Myocyte (in vitro differentiated cells): ENCODE measurements at places on chromosomes 11 and 22. TPM values are rescaled to one million over a fixed set of nuclear protein-coding genes. Genes with fewer than 3 reads are reported as not detected.

GRCh38 chr22:22404598-22405284, 103.8 kb downstream of the ZNF280B start:
- no peak for DNase-seq

DNA sequence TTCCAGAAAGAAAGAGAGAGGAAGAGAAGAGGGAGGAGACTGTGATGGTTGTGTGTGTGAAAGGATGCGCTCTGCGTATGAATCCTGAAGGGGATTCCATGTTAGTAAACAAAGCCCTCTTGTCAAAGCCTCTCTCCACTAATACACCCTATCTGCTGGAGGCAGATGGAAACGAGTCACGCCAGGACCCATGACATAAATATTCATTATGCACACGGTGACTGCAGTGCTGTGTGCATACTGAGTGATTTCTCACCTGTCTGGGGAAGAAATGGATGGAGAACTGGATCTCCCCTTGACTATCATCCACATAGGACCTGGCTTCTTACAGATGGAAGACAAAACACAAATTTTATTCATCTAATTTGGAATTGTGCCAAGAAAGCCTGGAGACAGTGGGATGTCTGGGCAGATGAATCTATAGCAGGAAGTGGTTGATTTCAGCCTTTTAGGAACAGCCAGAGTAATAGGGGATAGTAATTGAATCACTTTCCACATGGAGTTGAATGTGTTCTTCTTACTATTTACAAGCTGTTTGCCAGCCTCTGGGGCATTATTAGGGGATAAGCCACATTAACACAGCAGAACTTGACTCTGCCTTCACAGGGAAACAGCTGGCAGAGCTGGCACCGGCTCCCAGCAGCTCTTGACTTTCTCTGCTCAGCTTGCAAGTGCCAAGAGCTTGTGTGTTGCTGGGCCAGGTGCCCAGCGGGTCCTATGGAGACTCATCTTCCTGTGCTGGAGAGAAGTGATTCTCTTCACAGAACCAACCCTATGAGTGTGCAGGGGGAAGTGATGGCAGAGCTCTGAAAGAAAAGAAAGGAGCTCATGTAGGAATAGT, 9.0 kb downstream of the MTNR1B start:
- DNase-seq: peak; percentile 92

OR51B4 gene
- not detected in 2 replicates for total RNA-seq

KCNC1 gene
- total RNA-seq: 0.27 and 0.57 TPM in 2 replicates

GRCh38 chr11:95516175-95516574, 273.4 kb downstream of the FAM76B start:
- DNase-seq: no peak

DNA sequence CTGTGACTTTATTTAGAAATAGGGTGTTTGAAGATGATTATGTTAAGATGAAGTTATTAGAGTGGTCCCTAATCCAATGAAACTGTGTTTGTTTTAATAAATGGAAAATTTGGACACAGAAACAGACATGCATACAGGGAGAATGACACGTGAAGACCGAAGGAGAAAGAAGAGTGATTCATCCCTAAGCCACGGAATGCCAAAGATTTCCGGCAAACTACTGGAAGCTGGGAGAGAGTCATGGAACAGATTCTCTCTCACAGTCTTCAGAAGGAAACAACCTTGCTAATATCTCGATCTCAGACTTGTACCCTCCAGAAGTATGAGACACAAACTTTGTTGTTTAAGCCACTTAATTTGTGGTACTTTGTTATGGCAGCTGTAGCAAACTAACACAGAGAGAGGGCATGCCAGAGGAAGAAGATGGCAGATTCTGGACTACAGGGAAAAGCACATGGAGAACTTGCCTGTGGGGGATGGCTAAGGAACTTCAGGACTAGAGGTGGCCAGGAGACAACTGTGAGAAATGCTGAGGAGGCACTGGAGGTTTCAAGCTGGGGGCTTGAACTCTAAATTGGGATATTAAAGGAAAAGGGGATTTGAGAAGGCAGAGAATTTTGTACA, 733.5 kb upstream of the CCDC90B start:
- peak; percentile 49 for DNase-seq

SORL1 gene
- total RNA-seq: 0.21 and 0.29 TPM in 2 replicates

SYT8 gene
- total RNA-seq: 0.59 and 2.8 TPM in 2 replicates

DNA sequence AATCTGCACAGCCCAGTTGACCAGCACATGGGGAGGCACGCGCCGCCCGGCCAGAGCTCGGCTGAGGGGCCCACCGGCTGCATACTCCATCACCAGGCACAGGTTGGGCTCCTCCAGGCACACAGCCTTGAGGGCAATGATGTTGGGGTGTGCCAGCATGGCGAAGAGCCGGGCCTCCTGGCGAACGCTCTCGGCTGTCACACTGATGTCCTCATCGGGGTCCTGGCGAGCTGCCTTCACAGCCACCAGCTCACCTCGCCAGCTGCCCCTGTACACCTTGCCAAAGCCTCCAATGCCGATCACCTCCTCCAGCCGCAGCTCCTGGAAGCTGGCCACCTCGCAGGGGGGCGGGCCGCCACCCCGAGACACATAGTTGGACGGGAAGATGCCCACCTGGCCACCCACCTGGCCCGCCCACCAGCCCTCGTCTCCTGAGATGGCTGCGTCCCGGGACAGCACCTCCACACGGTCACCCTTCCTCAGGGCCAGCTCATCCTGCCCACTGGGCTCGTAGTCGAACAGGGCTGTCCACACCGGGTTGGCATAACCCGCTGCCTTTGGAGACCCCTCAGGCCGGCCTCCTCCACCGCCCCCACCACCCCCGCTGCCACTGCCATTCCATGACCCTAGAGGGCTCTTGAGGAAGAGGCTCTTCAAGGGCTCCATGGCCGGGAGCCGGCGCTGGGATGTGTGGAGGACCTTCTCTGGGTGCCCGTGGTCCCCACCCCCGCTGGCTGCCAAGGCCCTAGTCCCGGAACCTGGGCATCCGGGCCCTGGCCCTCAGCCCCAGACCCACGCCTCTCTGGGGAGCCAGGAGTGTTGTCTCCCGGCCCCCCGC, 711 bp downstream of the MAP3K11 start:
- DNase-seq: no peak

DNA sequence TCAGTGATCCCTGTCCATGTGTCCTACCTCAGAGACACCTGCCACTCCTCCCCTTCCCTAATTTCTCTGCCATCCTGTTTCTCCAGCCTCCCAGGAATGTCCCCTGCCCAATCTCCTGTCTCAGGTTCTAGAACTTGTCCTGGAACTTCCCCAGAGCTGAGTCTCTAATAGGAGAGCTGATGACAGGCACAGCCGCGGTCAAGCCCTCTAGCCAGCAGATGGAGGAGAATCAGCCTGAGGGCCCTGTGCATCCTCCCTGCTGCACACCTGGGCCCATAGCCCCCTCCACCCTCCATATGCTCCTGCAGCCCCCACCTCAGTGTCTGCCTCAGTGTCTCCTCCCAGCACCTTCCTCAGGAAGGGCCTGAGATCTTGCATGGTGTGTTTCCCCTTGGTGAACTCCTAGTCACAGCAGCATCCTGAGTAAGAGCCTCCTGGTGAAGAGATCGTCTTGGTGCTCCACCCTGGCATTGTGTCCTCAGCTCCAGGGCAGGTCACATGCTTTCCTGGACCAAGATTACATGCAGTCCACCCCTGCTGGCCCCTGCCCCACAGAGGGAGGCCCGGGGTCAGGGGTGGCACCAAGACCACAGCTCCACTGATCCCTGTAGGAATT, 43.9 kb upstream of the VPREB1 start:
- DNase-seq: no peak

DNA sequence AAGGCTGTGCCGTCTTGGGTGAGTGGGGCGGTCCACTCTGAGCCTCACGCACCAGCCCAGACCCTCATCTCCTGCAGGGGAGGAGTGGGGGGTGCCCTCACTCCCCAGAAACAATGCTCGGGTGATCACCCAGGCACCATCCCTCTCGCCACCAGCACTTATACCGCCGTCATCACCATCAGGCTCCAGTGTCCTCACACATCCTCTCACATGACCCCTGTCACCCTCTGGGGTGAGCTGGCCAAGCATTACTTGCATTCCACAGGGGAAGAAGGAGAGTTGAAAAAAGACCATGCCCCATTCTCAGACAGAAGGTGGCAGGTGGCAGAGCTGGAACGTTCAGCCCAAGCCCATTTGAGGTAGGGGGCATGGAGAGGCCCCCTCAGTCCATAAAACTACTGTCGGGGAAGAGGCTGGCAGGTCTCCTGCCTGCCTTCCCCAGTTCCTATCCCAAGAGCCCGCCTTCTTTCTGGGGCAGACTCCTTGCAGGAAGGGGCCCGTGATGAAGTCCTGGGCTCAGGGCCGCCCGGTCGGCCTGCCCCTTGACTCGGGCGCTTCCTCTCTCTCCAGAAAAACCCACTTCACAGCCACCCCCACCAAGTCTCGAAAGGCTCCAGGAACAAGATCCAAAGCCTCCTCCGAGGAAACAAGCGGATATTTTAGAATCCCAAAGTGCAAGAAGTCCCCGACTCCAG, 153.3 kb downstream of the DSCAML1 start:
- DNase-seq: peak; percentile 24

DNA sequence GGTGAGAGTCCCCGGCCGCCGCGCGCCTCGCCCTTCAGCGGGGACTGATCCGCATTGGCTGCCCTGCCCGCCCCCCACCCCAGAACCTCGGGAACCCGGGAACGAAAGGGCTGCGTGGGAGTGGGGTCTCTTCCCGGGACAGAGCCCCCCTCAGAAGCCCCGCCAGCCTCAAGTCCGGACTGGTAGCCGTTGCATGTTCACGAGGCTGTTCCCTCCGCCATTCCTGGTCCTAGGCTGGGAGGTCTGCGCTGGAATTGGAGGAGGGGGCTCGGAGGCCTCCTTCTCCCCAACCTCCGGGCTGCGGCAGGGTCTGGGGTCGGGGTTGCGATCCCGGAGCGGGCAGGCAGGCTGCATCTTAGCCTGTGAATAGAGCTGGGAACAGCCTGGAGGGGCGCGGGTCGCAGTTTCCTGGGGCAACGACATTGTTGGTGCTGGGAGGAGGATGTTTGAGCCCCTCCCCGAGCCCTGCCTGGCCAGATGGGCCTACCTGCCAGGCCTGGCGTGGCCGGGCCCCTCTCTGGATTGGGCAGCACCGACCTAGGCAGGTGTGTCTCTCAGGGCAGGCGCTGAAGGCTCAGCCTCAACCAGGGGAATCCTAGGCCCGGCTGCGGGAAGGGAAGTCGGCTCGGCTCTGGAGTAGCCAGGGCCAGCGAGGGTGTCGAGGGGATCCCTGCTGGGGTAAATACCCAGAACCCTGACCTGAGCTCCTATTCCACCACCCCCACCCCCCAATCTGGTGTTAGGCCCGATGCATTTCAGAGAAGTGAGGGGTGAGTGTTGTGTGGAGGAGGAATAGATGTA, 670 bp downstream of the MAPK8IP1 start:
- DNase-seq: no peak

DNA sequence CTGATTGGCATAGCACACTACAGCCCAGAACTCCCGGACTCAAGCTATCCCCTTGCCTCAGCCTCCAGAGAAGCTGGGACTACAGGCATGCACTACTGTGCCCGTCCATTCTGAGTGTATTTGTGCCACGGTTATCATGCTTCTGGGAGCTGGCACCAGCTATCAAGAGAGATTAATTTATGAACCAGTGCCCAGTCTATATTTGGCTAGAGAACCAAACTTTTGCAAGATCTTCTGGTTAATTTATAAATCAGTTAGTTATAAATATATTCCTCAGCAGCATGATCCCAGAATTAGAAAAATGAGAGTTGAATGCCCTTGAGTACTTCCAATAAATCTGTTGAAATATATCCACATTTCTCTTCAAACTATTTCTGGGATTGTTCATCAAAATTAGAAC, 67.5 kb upstream of the OR5AN1 start:
- DNase-seq: no peak

SGSM1 gene
- total RNA-seq: not detected in 2 replicates

GRCh38 chr11:8739309-8739793, 56.8 kb downstream of the RPL27A start:
- DNase-seq: no peak

GRCh38 chr11:126182787-126183445, 28.5 kb downstream of the RPUSD4 start:
- DNase-seq: no peak

DNA sequence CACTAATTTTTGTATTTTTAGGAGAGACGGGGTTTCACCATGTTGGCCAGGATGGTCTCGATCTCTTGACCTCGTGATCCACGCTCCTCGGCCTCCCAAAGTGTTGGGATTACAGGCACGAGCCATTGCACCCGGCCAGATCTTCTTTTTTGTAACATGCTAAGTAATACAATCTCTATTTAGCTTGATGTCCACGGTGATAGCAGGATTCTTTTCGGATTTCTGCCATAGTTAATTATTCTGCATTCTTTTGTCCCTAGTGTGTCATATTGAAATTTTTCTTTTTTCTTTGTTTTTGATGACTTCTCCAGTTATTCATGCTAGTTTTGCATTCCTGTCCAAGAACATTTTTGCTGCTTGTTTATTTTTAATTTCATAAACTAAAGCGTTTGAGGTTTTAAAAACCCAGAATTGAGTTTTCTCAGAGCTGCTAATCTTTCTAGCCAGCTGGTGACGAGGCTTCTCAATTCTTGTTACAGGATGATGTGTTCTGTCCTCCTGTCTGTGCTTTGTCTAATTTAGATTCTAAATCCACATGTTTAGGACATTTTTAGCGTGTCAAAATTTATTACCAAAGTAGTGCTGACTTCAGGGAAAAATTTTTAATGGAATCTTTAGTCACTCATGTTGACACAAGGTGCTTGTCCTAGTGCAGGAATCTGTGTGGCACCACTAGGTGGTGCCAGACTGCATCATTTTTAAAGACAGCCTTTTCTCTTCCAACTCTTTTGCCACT, 21.8 kb downstream of the NF2 start:
- peak; percentile 75 for DNase-seq

DNA sequence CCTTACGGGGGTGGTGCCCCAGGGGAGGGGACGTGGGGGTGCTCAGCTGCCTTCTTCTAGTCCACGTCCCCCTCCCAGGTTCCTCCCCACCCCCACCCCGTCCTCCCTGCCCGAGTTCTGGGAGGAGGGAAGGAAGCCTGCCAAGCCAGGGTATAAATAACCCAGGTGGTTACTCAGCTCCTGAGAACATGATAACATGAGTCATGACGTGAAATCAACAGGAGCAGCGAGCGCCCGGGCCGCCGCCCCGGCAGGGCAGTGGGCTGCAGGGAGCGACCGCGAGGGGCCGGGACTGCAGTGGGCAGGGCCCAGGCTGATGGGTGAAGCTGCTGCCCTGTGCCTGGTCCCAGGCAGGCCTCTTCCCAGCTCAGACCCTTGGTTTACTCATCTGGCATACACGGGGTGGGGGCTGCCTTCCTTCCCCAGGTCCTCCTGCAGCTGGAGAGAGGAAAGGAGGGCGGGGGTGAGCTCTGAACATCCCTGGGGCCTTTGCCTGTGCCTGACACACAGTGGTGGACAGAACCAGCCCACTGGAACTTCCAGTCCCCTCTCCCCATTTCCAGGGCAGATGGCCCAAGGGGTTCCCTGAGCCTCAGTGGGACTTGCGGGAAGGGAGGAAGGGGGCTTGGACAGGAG, 8.8 kb upstream of the PDGFB start:
- peak; percentile 89 for DNase-seq
